ENCODE measurements at places on chromosomes 7 and 10.

GRCh38 chr10:130039141-130039540, 71.5 kb downstream of the C10orf143 start:
- DNase-seq, result no peak

DNA sequence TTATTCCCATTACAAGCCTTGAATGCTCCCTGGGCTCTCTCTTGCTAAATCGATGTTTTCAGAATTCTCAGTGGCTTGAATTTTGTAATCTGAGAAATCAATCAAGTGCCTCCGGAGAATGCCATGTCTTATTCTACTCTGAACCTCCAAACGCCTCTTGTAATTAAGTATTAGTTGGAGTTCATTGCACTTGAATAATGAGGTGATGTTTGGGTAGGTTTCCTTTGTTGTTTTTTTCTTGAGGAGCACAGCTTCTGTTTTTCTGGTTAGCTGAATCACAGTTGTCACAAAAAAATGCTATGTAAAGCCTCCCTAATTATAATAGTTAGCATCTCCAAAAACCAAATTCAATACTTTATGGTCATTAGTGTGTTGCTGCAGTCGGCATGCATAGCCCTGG, 100.3 kb downstream of the PLPP4 start:
- DNase-seq, result no peak

GRCh38 chr7:8481752-8482446, 48.5 kb downstream of the NXPH1 start:
- no peak for DNase-seq

DNA sequence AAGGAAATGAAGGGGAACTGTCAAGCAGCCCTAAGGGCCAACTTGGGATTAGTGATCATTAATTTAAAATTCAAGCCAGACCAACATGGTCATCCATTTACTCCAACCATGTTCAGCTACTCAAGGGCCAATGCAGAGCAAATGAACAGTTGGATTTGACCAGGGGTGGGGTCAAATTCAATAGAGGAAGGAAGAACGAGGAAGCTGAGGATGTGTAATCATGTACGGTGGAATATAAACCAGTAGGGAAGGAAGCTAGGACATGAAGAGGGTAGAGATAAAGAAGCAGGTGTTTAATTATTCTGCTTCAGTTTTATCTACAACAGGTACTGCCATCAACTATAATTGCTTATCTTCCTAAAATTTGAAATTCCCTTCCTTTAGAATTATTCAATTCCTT, 81.6 kb downstream of the HIBADH start:
- DNase-seq, result no peak

DNA sequence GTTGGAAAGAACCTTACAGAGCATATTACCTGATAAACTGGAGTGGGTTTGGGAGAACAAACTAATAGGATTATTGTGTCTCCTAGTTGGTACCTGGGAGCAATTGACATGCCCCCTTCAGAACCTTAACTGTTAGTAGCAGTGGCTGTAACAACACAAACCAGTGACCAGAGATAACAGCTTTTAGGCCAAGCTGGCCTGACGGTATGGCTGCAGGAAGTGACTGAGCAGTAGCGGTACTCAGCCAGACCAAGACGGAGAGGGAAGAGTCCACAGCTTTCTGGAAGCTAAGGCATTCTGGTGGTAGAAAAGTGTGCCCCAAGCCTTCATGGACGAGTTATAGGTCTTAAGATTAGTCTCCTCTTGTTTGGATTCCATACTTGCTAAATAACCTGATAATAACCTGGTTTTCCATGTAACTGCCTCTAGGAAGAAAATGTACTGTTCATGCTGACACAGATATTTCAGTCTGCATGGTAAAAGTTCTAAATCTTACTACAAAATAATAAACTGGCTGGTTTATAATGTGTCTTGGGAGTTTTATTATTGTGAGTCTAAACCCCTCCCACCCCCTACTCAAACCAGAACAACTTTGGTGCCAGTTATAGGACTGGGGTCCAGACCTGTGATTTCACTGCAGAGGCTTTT, 11.3 kb downstream of the NOLC1 start:
- no peak for DNase-seq

Data from ELF-1 (cell line).